ENCODE measurements at places on chromosomes 2 and 18.

- no peak for DNase-seq
Observed at GRCh38 chr2:77602771-77603170, 80.6 kb upstream of the LRRTM4 start.

DNA sequence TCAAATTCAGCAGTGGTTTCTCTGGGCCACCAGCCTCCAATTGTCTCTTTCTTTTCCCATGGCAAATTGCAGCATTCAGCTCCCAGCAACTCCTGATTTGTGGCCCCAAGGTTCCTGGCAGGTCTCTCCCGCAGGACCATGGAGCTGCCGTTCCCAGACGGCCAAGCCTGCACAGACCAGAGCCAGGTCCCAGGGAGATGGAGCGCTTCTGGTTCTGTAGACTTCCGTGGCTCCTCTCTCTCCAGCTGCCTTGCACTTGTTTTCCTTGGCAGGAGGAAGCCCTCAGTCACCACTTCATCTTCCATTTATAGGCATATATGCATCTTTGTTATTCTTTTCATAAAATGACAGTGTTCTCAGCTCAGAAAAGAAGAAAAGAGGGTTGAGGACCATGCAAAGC, 21.7 kb downstream of the TNP1 start:
- DNase-seq = no peak

- DNase-seq = no peak
Observed at GRCh38 chr2:47373747-47374146, 29.2 kb upstream of the MSH2 start.

DNA sequence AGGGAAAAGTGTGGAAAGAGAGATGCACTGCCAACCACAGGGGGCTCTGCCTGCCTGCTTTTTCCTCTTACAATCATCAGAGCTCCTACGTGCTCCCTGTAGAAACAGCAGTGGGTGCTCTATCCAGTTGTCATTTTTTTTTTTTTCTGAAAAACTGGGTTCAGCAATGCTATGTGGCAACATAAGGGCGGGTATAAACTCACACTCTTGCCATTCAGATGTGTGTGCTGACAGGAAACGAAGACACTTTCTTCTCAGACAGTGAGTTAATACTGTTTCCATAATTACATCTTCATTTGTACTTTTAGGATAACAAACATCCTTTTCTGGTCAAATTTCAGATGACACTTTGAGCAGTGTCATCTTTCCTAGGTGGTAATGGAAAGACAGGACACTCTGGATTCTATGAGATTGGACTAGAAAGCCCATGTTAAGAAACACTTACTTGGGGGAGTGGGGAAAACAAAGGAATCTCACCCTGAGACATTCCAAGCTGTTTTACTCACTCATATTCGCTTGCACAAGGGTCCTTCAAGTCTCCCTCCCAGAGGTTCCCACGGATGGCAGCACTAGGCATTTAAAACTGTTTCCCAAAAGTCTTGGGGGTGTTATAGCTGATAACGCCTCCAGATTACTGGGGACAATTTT, 41.3 kb downstream of the CCDC93 start:
- DNase-seq = no peak

- DNase-seq = no peak
Observed at GRCh38 chr18:48333563-48333962, 75.6 kb downstream of the ZBTB7C start.

DNA sequence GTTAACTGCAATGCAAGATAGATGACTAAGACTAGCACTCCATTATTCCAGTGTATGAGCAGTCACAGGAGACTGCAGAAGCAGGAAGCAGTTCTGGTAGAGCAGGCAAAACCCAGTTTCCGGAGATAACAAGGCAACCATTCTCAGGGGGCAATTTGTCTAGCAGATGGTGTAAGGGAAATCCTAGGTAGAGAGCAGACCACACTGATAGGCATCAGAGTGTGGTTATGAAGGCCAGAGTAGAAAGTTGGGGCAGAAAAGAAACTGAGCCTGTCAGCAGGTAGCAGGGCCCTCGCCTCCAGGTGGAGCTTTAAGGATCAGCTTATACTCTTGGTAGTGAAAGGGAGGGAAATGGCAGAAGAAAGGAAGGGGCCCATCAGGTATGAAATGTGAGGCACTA, 164.4 kb downstream of the PDE11A start:
- DNase-seq = no peak

DNA sequence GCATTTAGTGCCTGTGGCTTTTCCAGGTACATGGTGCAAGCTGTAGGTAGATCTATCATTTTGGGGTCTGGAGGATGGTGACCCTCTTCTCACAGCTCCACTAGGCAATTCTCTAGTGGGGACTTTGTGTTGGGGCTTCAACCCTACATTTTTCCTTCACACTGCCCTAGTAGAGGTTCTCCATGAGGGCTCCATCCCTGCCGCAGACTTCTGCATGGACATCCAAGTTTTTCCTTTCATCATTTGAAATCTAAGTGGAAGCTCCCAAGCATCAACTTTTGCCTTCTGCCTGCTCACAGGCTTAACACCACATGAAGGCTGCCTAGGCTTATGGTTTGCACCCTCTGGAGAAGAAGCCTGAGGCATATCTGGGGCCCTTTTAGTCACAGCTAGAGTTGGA, 492.7 kb downstream of the PIK3C3 start:
- no peak for DNase-seq

DNA sequence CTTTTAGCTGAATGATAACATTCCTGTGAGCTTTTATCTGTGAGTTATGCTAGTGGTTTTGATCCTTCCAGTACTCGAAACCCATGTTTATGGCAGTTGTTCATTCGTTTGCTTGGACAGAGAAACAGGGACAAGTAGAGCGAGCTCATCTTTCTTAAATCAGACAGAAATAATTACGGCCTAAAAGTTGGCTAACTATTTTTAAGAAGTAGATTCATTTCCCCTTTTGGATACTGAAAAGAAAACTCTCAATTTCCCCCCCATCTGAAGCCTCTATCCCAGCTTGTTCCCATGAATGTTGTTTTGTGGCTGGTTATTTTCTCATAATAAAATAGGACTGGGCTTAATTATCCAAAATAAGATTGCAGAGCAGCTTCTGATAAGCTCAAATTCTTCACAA, 67.1 kb downstream of the ANTXR1 start:
- DNase-seq = no peak

DNA sequence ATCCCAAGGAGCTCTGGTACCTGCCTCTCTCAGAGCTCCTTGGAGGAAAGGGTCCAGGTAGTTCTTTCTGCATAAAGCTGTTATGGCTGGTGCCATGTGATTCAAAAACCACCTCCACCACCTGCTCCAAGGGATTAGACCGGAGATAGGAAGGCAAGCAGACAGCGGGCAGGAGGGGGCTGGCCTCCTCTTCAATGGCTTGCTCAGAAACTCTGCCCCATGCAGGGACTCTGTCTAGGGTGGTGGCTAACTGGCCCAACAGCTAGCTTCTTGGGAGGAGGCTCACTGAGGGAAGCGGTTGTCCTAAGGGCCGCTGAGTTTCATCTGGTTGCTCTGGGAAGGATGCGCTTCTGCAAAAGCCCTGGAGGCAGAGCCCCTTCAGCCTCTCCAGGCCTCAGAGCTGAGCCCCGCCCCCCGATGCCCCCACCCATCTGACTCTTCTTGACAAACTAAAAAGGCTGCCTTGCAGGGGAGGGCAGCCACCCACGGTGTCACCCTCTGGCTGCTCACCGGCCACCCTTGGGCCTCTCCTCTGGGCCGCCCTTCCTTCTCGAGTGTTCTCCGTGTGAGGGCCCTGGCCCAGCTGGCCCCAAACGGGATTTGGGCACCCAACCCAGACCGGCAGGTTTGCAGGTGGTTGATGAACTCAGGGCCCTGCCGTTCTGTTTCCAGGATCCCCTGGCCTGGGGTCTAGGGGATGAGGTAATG, 90.2 kb downstream of the MCFD2 start:
- no peak for DNase-seq

DNA sequence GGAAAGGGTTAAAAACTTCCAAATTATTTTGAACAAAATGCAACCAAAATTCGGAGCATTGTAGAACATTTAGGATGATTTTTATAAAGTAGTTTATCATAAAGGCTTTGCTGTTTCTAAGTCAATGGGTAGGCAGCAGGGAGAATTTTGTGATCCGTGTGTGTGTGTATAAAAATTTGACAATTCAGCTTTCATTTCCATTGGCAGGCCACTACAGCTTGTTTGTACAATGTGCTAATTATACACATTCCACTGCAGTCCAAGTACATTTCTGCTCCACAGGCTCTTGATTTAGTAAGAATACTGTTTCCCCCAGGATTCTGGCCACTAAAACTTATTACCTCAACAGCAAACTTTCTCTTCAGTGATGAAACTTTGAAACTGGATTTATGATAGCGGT, 71.8 kb upstream of the LTBP1 start:
- no peak for DNase-seq

- DNase-seq = no peak
Observed at GRCh38 chr2:106282462-106283170, 88.5 kb upstream of the UXS1 start.

- DNase-seq = no peak
Observed at GRCh38 chr2:172072706-172073105, 12.6 kb upstream of the DLX1 start.

DNA sequence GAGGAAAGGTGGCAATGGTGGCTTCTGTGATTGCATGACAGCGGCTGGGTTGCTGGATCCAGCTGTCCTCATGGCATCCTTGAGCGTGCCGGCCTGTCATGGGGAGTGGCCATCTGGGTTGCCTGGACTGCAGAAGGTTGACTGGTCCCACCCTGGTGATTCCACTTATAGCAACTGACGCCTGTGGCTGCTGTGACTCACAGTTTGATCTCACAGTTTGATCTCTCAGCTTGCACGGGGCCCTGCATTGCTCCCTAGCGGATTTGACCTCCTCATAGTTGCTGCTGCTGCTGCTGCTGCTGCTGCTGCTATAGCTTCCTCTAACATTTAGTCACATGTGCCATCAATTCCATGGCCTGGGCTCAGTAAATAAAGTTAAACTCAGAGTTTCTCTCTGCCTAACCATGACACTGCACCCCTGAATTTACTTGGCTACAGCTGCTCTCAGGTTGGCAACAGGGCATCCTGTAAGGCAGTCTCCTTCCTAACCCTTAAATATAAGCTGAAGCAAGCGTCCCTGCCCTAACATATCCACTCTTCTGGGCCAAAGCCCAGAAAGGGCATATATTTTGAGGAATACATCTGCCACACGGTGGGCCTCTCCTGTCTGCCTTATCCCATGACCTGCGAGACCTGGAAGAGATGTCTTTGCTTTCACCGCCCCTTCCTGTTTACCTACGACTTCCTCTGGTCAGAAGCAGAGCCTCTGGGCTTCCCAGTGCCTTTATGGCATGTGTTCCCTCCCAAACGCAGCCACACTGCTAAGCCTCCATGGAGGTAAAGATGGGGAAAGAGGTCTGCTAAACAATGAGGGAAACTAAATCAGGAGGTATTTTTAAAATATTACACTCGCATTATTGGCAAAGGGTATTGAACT, 37.8 kb upstream of the CCDC150 start:
- peak; percentile 93 for DNase-seq

- DNase-seq = no peak
Observed at GRCh38 chr2:222736301-222736700, 64.8 kb downstream of the MOGAT1 start.

GRCh38 chr18:3248658-3249359, 1.2 kb downstream of the MYL12A start:
- DNase-seq = no peak

DNA sequence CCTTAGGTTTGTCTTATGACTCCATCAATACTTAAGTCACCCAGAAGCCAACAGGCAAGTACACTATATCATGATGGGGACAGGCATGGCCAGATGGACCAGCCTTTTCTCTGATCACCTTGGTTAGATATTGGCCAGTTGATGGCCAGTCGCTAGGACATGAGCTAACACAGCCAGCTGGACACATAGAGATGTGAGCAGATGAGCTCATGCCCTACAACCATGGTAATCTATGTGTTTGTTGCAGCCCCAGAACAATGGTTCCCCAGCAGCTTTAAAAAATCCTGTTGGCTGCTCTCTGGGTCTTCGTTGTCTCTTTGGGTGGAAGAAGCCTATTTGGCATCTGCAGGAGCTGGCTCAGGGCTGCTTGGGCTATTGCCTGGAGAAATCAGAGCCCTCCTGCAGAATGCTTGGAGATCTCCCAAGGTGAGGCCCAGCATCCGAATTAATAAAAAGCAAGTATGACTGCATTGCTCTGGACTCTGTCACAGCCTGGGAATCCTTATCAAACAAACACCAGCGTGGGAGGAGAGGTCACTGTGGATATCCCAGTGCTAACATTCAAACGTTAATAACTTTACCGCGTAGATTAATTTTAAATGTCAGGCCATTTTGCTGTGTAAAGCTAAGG, 62.3 kb upstream of the KLHL29 start:
- no peak for DNase-seq

DNA sequence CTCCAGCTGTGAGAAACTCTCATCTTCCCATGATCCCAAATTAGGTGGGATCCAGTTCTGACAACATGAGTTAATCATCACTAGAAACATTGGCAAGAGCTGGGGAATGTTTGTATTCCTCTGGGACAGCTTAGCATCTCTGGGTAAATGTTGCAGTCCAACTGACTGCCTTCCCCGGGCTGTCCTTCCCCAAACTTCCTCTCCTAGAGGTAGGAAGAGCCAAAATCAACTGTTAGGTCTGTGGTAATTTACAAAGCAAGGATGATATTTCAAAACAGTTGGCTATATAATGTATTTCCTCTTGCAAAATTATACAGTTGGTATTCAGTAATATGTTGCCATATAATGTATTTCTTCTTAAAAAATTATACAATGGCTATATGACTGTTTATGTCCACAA, 148.5 kb downstream of the MGAT5 start:
- no peak for DNase-seq

DNA sequence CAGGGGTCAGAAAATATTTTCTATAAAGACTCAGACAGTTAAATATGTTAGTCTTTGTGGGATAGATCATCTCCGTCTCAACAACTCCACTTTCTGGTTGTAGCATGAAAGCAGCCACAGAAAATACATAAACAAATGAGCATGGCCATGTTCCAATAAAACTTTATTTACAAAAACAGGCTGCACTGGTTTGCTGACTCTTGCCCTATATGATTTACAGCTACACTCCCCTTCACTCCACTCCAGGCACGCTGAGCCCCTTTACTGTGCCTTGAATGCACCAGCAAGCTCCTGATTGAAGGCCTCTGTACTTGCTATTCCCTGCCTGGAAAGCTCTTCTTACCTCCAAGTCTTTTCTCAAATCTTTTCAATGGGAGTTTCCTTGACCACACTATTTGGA, 5.8 kb upstream of the STAMBP start:
- DNase-seq = no peak

GRCh38 chr2:11404376-11405073, 60.1 kb upstream of the ROCK2 start:
- DNase-seq = no peak
